Fibroblast of villous mesenchyme (primary cell): ENCODE measurements at places on chromosomes 6 and 20. TPM values are rescaled to one million over a fixed set of nuclear protein-coding genes. Genes with fewer than 3 reads are reported as not detected.

OR2H2 gene
- total RNA-seq: not detected in 2 replicates

PI16 gene
- total RNA-seq: under 0.01 TPM in 2 replicates

GRCh38 chr6:24139080-24139479 is 13.1 kb downstream of the NRSN1 start:
- DNase-seq: no peak

ADAM33 gene
- 44.8 and 53.1 TPM in 2 replicates for total RNA-seq

ARHGAP18 gene
- 30.9 and 47.1 TPM in 2 replicates for total RNA-seq

DNA sequence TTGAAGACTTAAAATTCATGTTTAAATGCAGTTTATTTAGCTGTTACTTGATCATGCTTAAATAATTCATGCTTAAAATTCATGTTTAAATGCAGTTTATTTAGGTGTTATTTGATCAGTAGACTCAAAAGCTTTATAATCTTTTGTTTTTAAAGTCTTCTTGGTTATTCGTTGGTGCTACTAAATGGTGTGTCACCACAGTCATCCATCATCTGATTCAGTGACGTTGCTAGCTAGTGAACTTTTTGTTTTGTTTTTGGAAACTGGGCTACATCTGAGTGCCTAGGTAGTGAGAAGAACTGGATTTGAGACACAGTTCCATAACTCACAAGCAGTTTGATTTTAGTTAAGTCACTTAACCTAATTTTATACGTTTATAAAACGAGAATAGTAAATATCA is 20.9 kb downstream of the SCAF8 start:
- DNase-seq: peak; percentile 78

- DNase-seq: peak; percentile 91
These were observed 96.4 kb downstream of the BANF2 start for GRCh38 chr20:17796091-17796563.

DNA sequence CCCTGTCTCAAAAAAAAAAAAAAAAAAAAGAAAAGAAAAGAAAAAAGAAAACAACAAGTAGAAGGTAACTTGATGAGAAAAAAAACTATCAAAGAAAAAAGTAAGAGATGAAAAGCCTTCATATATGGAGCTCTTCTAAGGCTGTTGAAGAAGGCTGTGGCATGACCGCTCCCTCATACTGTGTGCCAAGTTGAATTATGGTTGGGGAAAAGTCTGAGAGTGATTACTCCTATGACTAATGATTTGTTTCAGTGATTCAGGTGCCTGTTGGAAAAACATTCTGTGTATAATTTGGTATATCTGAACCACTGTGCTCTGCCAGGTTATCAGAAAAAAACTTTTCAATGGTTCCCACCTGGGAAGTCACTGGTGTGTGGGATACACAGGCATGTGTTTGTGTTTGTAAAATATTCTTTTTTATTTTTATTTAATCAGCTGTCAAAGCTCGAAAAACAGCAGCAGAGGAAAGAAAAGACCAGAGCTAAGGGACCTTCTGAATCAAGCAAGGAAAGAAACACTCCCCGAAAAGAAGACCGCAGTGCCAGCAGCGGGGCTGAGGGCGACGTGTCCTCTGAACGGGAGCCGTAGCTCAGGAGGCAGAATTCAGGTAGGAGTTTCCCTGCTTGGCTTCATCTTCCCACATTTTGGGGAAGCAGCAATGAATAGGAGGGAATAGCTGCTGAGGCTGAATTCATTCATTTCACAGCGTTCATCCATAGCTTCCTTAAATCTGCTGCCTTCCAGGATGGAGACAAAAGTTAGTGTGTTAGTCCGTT is 69.7 kb upstream of the SCP2D1 start:
- no peak for DNase-seq

DNA sequence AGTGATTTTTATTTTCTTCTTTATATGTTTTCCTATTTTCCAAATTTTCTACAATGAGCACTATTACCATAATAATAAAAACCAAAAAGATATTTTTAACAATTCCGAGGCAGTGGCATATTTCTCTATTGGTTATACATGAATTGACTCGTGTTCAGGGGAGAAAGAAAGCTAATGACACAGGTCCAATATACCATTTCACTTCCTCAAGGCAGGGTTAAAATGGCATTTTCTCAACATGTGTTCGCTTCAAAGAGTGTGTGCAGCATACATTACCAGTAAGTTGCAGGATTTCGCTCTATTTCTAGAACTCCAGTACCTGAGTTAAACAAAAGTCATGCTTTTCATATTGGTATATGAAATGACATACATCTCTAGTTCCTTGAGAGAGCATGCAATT is 35.1 kb upstream of the DTNBP1 start:
- DNase-seq: no peak

GRCh38 chr6:45439459-45439858 is 61.7 kb upstream of the SUPT3H start:
- no peak for DNase-seq

NHLRC1 gene
- total RNA-seq: 1.7 and 2.6 TPM in 2 replicates

GRCh38 chr6:144395014-144395413 is 109.9 kb downstream of the UTRN start:
- DNase-seq: no peak

DNA sequence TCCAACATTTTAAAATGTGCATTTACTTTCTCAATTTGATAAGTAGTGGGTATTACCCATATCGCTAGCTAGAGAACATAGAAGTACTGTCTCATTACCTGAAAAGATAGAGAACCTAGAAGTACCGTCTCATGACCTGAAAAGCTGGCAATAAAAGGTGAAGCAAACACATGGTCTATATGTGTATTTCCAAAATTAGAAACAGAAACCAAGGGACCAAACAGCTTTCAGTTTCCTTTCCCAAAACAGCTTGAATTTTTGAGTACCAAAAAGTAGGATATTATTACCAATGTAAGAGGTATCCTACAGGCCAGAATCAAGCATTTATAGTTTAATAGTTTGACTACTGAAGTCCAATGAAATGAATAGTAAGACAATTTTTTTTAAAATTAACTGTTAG is 77.2 kb downstream of the KIF13A start:
- peak; percentile 51 for DNase-seq

HLA-F gene
- total RNA-seq: 27.2 and 42.2 TPM in 2 replicates

SMOC2 gene
- 0.32 TPM in 1 of 2 replicates, not detected in the other for total RNA-seq

GRCh38 chr6:105272786-105273185 is 93.0 kb upstream of the POPDC3 start:
- no peak for DNase-seq

GRCh38 chr20:51054233-51054632 is 31.3 kb upstream of the KCNG1 start:
- no peak for DNase-seq

- DNase-seq: no peak
These were observed 68.2 kb downstream of the C6orf52 start for GRCh38 chr6:10626154-10626741.

GRCh38 chr6:130034378-130035146 is 16.2 kb downstream of the L3MBTL3 start:
- DNase-seq: peak; percentile 94

- no peak for DNase-seq
These were observed 689.3 kb downstream of the HACE1 start for GRCh38 chr6:104170401-104170800.

- DNase-seq: no peak
These were observed 4.4 kb downstream of the EFHC1 start for GRCh38 chr6:52424513-52424912.

PACSIN1 gene
- total RNA-seq: under 0.01 TPM in 2 replicates

NOTCH4 gene
- total RNA-seq: 1.3 and 1.6 TPM in 2 replicates

GRCh38 chr20:664576-664975 is 11.0 kb downstream of the SCRT2 start:
- DNase-seq: no peak

DNA sequence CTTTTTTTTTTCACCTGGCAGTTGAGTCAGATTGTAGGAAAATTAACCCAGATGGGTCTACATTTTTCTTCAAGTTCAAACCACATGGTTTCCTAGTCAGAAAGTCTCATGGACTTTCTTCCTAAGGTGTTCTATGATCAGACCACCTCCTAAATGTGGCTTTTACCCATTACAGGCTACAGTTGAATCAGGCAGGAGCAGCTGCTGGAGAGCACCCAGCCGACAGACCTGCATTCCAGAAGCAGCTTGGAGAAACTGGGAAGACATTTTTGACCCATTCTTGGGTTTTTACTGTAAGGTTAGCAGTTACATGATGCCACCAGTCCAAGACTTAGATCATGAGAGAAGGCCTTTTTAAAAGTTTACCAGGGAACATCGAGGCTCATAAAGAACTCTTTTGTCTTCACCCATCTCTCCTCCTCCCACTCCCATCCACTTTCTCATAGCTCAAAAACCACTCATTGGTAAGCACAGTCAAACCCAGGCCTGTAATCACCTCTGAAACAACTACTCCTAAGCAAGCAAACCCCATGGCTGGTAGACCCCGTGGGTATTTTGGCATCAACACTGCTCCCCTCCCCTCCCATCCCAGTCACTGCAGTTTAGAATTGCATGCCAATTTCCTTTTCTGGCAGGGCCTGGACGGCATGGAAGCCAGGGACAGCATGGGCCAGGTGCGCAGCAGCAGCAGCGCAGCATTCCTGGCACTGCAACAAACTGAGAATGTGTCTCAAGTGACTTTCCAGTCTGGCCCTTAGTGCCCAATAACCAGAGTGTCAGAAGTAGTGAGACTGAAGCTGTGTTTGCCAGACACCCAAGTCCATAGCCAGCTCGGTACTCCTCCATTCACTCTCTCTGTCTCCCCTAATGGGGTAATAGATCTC is 113.7 kb downstream of the CLIC5 start:
- DNase-seq: no peak

BCL2L1 gene
- 82.8 and 113 TPM in 2 replicates for total RNA-seq

PAX1 gene
- under 0.01 TPM in 1 of 2 replicates, not detected in the other for total RNA-seq

PCIF1 gene
- total RNA-seq: 9.1 and 15.8 TPM in 2 replicates

DNA sequence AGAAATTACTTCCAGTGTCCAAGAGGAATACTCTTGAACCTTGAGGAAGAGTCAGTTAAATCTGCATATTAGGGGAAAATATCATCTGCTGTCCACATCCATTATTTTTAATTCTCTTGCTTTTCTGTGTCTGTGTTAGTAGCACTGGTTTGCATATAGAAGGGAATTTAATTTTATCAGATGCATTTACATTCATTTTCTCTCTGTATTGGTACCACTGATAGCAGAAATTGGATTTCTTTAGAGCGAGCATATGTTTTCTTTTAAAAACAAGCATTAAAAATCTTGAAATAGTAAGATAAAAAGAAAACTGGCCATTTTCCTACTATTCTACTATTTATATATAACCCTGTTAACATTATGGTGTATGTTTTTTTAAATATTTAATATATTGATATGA is 83.8 kb downstream of the KIZ start:
- DNase-seq: no peak

C4A gene
- 6.0 and 13.9 TPM in 2 replicates for total RNA-seq

SLC2A10 gene
- 45.4 and 52.7 TPM in 2 replicates for total RNA-seq

DNA sequence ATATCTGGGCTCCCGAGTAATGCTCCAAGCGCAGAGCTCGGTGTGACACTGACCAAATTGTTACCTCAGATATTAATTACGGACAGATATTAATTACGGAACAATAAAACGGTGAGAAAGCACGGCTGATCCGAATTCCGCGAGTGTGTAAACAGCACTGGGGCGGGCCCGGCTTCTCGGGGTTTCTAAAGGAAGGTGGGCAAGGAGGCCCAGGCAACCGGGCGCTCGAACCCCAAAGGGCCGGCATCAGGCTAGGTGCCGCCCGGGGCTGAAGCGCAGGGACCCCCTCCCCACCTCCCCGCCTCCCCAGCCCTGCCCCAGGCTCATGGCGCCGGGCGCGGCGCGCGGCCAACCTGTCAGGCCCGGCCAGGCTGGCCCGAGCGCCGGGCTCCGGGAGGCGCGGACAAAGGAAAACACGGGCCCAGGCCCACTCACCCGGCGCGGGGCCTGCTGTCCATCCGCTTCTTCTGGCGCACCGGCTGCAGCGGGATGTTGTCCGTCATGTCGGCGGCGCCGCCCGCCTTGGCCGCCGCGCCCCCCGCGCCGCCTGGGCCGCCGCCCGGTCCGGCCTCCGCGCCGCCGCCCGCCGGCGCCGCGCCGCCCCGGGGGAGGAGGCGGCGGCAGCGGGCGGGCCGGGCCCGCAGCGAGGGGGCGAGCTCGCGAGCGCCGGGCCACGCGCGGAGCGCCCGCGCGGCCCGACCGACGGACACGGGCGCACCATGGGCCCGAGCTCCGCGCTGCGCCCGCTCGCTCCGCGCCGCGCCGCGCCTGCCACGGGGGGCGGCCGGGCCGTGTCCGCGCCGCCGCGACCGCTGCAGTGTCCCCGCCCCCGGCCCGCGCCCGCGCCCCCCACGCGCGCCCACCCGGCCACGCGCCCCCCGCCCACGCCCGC is at the start of gene ATP9A:
Gene ATP9A, minus strand, starts transcription at position 524 of the 892 bp plus-strand sequence. Its CDS starts 21 bp downstream, at position 503.
- peak; percentile 16 for DNase-seq

SLX4IP gene
- 3.2 and 5.6 TPM in 2 replicates for total RNA-seq

DNA sequence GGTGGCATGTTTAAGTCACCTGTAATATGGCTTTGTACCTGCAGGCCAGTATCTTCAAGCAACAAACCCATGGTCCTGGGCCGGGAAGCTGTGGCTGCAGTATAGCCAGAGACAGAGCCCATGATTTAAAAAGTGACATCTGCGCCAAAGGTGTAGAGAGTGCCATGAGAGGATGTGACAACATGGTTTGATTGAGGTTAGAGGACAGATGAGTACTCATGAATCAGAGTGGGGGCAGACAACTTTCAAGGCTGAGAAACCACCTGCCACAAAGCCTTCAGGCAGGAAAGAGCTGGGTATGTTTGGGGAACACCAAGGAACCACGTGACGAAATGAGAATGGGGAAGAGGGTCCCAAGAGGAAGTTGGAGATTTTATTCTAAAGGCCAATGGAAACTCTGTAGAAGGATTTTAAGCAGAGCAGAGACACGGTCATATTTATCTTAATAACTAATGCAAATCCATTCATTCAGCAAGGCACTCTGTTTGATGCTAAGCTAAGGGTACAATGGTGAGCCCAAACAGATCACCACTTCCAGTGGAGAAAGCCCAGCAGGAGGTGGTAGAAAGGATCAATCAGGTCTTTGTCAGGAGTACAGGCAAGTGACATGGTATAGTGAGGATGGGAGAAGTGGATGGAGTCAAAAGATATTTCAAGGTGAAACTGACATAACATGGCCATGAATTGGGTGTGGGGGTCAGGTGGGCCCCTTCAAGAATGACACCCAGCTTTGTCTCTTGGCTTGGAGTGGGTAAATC is 3.4 kb upstream of the MICAL1 start:
- DNase-seq: no peak

- DNase-seq: no peak
These were observed 567.6 kb upstream of the MAN1A1 start for GRCh38 chr6:119917186-119917585.

- DNase-seq: no peak
These were observed 62.4 kb downstream of the TTI1 start for GRCh38 chr20:37970856-37971245.

GRCh38 chr6:159700970-159701369 is 7.9 kb upstream of the SOD2 start:
- DNase-seq: no peak

DNA sequence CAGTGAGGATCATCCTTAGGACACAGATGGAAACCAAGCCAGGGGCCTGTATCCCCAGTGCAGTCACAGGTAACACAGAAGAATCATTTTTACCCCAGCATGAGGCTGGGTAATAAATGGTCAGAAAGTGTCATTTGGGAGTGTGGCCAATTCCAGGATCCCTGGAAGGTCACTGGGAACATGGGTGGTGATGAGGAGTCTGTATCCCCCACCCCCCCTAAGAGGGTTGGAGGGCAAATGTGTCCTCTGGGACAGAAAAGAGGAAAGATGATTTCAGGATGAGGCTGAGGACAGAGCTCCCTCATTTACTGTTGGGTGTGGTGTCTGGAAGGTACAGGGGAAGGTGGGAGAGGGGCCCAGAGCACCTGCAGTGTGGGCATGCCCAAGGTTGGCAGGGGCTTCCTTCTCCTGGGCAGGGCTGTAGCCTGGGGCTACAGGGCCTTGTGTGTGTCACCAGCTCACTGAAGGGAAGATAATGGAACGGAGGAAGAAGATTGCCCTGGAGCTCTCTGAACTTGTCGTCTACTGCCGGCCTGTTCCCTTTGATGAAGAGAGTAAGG is 34.5 kb downstream of the PLCG1 start:
- DNase-seq: no peak
